ENCODE measurements at places on chromosomes 16 and 17.

- no peaks in the 10 kb centered on the region for H3K36me3 ChIP-seq
- H3K27ac ChIP-seq: no peak overlapping the region
- no peak for DNase-seq
- H3K27me3 ChIP-seq: peaks cover 7% of the 10 kb centered on the region
- H3K4me1 ChIP-seq: no peaks in the 10 kb centered on the region
These were observed 153.6 kb downstream of the C16orf95 start for GRCh38 chr16:87163637-87164036.

DNA sequence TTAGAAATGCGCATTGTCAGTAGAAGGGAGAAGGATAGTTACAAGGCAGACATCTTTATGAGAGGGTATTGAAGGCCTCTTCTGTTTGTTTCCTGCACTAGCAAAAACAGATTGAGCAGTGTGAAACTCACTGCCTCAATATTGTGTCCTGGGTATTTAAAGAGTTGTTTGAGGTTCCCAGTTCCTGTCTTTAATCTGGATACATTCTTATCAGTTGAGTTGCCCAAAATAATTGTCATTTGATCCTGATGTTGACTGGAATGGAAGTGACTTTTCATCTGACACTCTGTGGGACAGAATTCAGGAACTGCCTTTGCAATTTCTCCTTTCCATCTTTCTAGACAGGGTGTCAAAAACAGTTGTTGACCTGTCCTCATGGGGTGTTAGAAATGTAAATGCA is 1.7 kb downstream of the ATP6V0A1 start:
- H3K27ac ChIP-seq: no peak overlapping the region
- H3K36me3 ChIP-seq: peaks cover 47% of the 10 kb centered on the region
- peaks cover 44% of the 10 kb centered on the region for H3K4me1 ChIP-seq
- no peaks in the 10 kb centered on the region for H3K27me3 ChIP-seq
- DNase-seq: no peak
- H3K4me3 ChIP-seq: peak overlapping the region; percentile 73

GRCh38 chr17:29787995-29788394 is 142.0 kb downstream of the SSH2 start:
- peaks cover 4% of the 10 kb centered on the region for H3K36me3 ChIP-seq
- H3K27me3 ChIP-seq: no peaks in the 10 kb centered on the region
- H3K4me1 ChIP-seq: peaks cover 7% of the 10 kb centered on the region
- no peak overlapping the region for H3K27ac ChIP-seq
- DNase-seq: no peak

GRCh38 chr17:13353590-13353989 is 248.1 kb downstream of the HS3ST3A1 start:
- H3K4me1 ChIP-seq: no peaks in the 10 kb centered on the region
- H3K27ac ChIP-seq: no peak overlapping the region
- no peak for DNase-seq
- H3K36me3 ChIP-seq: no peaks in the 10 kb centered on the region
- no peak overlapping the region for H3K4me3 ChIP-seq

DNA sequence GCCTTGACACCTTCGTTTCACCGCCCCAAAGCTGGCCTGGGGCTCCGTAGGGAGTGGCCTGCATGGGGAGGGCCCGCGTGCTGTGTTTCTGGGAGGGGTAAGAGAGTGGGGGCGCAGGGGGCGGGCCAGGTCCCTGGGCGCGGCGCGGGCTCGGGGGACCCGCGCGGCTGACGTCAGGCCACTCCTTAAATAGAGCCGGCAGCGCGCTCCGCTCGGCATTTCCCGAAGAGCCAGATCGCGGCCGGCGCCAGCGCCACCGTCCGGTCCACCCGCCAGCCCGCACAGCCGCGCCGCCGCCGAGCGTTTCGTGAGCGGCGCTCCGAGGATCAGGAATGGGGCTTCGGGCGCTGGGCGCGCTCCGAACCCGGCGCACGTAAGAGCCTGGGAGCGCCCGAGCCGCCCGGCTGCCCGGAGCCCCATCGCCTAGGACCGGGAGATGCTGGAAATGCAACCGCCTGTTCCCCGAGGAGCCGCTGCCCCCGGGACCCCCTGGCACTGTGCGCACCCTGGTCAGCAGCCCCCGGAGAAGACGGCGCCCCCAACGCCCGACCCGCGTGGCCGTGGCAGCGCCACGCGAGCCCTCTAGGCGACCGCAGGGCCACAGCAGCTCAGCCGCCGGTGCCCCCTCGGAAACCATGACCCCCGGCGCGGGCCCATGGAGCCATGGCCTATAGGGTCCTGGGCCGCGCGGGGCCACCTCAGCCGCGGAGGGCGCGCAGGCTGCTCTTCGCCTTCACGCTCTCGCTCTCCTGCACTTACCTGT is at the start of gene HS3ST2:
Gene HS3ST2, plus strand, starts transcription at position 215 of the 763 bp plus-strand sequence. Its CDS starts 449 bp downstream, at position 664.
- H3K27ac ChIP-seq: no peak within 1 kb of the TSS
- DNase-seq: peak; percentile 50
- peaks cover 4% of the 10 kb centered on the region for H3K4me1 ChIP-seq
- peak within 1 kb of the TSS; percentile 46 for H3K4me3 ChIP-seq
- no peaks in the 10 kb centered on the region for H3K36me3 ChIP-seq

DNA sequence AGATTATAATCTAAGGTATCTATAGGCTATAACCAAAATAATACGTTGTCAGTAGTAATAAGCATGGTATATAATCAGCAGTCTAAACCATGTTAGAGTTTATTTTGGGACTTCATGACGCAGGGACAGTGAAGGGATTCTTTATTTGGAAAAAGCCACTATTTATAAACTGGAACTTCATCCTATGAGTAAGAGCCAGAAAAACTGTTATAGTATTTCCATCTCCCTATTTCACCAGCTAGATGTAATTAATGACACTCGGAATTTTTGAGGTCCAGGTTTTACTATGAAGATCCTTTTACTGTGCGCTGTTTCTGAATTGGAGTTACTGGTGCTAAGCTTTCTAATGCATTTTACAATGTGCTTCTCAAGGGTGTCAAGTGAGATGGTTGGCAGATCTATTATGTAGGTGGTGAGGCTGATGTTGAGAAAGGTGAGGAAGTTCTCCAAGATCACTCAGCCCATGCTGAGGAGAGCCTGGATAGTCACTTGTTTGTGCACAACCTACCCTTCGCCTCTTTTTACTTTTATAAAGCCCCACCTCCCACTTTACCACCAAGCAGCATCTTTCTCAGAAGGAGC is 149.3 kb downstream of the MSI2 start:
- no peaks in the 10 kb centered on the region for H3K27me3 ChIP-seq
- H3K4me3 ChIP-seq: no peak overlapping the region
- no peak for DNase-seq

DNA sequence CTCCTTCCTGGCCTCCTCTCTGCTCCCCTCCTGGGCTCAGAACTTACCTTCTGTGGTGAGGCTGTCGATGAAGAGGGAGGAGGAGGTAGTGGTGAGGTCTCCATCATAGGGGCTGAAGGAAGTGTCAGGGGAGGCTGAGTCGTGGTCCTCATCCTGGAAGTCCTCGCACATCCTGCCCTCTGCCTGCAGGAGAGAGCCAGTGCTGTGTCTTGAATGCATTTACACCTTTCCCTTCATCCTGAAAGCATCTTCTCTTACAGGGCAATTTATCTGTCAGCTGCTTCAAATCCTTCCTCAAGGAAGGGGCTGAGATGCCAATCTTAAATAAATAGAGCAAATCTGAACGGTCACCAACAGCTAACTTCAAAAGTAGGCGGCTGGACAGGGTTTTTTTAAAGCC is 73.6 kb downstream of the PLXDC1 start:
- H3K27ac ChIP-seq: no peak overlapping the region
- H3K36me3 ChIP-seq: no peaks in the 10 kb centered on the region
- no peaks in the 10 kb centered on the region for H3K27me3 ChIP-seq
- no peak overlapping the region for H3K4me3 ChIP-seq

DNA sequence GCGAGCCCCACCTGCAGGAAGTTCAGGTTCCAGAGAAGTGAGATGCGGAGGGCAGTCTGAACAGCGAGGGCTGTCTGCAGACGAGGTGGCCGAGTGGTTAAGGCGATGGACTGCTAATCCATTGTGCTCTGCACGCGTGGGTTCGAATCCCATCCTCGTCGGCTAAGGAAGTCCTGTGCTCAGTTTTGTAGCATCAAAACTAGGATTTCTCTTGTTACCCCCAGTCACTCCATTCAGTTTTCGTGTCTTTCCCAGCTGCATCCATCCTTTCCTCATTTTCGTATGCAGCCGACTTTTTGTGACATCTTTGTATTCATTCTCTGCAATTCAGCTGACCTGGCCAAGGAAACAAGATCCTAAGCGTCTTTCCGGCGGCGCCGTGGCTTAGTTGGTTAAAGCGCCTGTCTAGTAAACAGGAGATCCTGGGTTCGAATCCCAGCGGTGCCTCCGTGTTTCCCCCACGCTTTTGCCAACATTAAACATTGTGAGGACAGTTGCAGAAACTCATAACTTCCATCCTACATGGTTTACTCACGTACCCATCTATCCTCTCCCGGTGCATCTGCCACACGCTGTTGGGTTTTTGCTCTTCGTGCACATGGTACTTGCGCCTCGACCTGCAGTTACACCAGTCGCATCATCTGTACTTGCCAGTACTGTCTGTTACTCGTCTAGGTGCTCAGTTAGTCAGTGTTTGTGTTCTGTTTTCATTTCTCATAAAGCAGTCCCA is 3.0 kb downstream of the BORCS6 start:
- H3K27ac ChIP-seq: peak overlapping the region; percentile 98
- DNase-seq: peak; percentile 91
- peak overlapping the region; percentile 97 for H3K4me3 ChIP-seq
- H3K4me1 ChIP-seq: peaks cover 45% of the 10 kb centered on the region
- H3K36me3 ChIP-seq: no peaks in the 10 kb centered on the region

GRCh38 chr16:80066805-80067580 is 466.5 kb upstream of the MAF start:
- H3K36me3 ChIP-seq: no peaks in the 10 kb centered on the region
- H3K4me3 ChIP-seq: no peak overlapping the region
- no peaks in the 10 kb centered on the region for H3K27me3 ChIP-seq

- H3K27me3 ChIP-seq: peaks cover 31% of the 10 kb centered on the region
- no peak for DNase-seq
- H3K36me3 ChIP-seq: no peaks in the 10 kb centered on the region
- no peak overlapping the region for H3K4me3 ChIP-seq
- H3K4me1 ChIP-seq: no peaks in the 10 kb centered on the region
These were observed 238.1 kb upstream of the CDH5 start for GRCh38 chr16:66128371-66128770.

GRCh38 chr17:64130559-64131001 is 636 bp upstream of the ERN1 start:
- H3K27me3 ChIP-seq: no peaks in the 10 kb centered on the region
- H3K4me3 ChIP-seq: peak overlapping the region; percentile 81
- no peaks in the 10 kb centered on the region for H3K36me3 ChIP-seq
- H3K27ac ChIP-seq: peak overlapping the region; percentile 98

DNA sequence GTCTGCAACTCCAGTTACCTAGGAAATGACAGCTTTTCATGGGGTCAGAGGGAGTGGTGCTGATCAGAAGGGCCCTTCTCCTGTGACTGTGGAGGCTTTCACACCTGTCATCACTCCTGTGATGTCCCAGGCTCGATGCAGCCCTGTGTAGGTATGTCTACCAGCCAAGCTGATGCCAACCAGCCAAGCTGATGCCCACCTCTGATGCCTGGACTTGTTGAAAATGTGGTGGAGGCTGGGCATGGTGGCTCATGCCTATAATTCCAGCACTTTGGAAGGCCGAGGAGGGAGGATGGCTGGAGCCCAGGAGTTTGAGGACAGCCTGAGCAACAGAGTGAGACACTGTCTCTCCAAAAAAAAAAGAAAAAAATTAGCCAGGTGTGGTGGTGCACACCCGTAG is 33.7 kb upstream of the RGS9 start:
- no peaks in the 10 kb centered on the region for H3K27me3 ChIP-seq
- H3K27ac ChIP-seq: no peak overlapping the region
- H3K36me3 ChIP-seq: no peaks in the 10 kb centered on the region
- H3K4me3 ChIP-seq: no peak overlapping the region
- peaks cover 27% of the 10 kb centered on the region for H3K4me1 ChIP-seq

DNA sequence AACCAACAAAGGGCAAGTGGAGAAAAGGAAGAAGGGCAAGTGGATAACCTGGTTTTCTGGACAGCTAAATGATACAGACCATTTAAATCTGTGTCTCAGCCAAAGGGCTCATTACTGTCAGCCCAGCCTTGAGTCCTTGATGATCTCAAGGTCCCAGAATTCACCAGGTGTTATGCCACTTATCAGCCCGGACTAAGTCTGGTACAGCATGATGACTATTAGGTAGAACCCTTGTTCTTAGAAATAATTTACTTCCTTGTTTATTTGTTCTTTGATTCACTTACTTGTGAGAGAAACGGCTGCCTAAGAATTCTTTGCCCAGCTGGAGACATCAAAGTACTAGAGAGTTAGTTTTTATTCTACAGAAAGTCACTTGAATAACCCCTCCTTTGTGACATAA is 3.5 kb downstream of the PDILT start:
- DNase-seq: no peak
- H3K4me3 ChIP-seq: no peak overlapping the region
- H3K27me3 ChIP-seq: no peaks in the 10 kb centered on the region
- no peaks in the 10 kb centered on the region for H3K36me3 ChIP-seq
